ENCODE measurements at places on chromosomes 3 and 15.

DNA sequence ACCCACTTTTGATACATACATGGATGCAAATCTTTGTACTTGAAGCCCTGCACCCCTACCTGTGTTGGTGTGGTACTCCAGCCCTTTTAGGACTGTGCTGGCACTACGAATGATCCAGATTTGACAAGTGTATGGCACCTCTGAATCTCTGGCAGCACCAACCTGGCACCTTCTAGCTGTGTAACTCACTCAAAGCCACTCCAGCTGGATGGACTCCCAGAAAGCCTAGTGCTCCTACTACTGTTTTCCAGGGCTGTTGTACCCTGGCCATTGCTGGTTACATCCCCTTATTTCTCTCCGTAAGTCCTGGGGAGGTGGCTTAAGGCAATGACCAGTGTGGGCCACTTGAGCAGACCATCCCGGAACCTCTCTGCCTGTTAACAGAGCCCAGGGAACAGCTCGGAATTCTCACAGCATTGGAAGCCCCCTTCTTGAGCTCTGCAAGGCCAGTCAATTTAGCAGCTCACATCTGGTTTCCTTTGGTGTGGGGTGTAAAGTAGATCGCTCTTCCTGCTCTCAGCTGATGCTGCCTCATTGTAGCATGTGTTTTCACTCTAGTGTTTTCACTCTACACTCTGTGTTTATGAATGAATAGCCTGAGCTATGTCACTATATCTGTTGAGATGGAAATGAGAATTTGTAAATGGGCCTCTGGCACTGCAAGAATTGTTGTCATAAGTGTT lies 12.2 kb downstream of the CALML4 start:
- no peak for DNase-seq

GRCh38 chr3:45528429-45528828 lies 66.1 kb upstream of the LIMD1 start:
- DNase-seq, result no peak

DNA sequence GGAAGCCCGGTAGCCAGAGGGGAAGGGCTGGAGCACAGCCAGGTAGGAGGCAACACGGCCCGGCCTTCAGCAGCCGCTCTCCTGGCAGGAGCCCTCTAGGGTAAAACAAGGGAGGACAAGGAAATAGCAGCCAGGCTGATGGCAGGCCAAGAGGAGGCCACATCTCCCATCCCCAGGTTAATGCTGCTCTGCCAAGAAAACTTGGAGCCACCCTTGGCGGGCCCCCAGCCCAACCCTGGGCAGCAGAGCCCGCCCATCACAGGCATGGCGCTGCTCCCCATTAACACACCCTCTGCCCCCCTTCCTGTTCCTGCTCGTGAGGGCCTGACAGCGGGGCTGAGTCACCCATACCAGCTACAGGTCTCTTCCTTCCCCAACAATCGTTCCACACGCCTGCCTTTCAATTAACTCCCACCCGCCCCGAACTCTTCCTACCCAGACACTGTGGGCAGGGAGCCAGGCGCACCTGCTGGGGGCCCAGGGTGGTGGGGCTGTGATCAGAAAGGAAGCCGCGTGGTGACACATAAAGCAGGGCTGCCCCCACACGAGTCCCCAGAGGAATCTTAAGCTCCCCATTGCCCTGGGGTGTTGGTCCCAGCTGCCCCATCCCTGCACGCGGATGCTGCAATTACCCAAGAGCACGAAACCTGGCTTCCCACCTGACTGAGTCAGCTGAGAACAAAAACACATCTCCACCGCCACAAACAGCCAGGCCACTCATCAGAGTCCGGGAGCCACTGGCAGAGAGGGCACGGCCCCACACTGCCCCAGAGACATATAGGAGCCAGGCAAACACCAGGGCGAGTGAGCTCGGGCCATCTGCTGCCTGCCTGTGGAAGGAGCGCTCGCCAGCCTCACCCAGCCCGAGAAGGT lies at the start of gene C15orf62:
Gene C15orf62, plus strand, starts transcription at position 707 of the 873 bp plus-strand sequence. CDS start 516 bp downstream, outside the sequence.
- peak; percentile 39 for DNase-seq

DNA sequence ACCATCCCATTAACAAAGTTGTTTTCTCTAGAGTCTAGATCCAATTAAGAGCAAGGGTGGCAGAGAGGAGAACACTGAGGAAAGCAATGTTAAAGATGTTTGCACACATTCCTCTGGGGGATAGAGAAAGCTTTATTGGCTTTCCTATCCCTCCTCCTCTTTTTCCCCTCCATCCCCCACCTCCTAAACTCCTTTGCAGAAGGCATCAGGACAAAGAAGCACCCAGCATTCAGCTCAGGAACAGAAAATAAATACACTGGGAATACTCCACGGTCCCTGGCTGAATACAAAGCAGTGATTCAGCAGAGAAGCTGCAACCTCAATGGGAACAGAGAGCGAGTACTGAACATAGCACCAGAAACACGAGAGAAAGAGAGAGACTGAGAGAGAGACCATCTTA lies 21.9 kb downstream of the LSAMP start:
- no peak for DNase-seq

GRCh38 chr15:93451265-93451664 lies 362.3 kb upstream of the RGMA start:
- no peak for DNase-seq

GRCh38 chr3:89955156-89955555 lies 847.7 kb downstream of the EPHA3 start:
- DNase-seq, result no peak

DNA sequence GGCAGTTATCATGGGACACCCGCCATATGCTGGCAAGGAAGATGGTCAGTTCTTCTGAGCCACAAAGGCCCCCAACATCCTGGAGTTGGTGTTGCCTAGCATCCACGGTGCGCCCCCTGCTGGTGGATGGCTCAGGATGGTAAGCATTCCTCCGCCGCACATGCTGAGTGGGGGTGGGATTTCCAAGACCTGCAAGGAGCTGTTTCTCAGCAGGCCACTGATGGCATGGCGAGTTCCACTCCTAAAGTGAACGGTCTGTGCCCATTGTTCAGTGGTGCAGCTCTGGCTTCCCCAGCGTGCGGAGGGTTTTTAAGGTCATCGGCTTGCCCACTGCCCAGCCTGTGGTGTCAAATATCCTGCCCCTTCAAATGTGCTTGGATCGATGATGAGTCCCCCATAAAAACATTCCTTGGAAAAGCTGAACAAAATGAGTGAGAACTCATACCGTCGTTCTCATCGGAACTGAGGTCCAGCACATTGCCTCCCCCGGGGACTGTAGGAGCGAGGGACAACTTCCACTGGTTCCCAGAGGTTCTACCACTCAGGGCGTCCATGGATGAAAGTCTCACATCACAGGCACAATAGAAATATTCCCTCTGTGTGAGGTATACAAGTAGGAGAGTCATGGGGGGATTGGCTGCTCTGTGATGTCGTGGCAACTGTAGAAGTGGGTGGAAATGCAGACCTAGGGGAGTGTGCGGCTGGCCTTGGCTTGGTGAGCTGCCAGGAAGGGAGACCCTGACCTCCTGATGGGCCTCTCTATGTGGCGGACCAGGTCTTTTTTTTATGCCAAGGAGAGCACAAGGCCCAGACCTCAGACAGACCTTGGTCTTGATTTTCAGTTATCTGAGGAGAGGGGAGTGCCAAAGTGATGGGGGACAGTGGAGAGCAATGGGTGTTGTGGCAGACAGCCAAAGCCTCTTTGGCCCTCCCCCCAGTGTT lies 102.0 kb downstream of the SNRPN start:
- no peak for DNase-seq

DNA sequence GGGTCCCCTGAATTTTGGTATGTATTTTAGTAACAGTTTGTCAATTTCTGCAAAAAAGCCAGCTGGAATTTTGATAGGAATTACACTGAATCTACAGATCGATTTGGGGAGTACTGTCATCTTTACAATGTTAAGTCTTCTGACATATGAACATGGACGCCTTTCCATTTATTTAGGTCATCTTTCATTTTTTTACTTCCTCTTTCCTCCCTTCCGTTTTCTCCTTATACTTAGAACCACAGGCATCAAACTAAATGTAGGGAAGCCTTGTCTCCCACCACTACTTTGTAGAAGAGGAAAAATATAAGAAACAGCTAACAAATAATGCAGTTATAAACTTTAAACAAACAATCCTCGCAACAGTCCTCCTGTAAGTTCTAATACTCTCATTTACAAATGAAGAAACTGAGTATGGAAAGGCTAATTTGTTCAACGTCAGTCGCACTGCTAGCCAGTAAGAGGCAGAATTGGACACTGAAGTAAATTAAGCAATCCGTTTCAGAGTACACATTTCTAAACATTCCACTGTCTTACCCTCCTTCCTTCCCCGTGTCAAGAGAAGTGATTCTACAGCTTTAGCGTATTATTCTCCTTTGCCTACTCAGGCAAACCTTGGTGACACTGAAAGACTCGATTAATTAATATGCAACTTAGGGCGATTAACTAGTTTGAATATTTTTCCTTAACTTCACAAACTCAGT lies 25.6 kb downstream of the RHOA start:
- no peak for DNase-seq

GRCh38 chr15:40087991-40088928 lies 20.4 kb downstream of the BMF start:
- no peak for DNase-seq

GRCh38 chr3:37575284-37575683 lies 286.4 kb upstream of the CTDSPL start:
- DNase-seq, result no peak

DNA sequence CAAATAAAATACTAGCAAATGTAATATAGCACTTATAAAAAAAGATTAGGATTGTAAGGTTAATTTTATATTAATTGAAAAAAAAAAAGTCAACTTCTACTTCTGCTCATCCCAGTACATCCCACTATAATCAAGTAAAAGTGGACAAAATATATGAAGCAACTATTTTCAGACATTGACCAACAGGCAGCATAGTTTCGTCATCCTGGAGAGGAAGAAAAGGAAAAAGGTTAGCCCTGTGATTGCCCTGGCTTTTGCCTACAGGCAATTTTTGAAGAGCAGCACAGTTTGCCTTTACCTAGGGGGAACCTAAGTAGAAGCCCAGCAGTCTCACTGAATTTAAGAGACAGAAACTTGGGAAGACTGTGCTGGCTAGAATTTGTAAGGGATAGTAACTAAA lies 52.2 kb upstream of the ACTC1 start:
- no peak for DNase-seq

DNA sequence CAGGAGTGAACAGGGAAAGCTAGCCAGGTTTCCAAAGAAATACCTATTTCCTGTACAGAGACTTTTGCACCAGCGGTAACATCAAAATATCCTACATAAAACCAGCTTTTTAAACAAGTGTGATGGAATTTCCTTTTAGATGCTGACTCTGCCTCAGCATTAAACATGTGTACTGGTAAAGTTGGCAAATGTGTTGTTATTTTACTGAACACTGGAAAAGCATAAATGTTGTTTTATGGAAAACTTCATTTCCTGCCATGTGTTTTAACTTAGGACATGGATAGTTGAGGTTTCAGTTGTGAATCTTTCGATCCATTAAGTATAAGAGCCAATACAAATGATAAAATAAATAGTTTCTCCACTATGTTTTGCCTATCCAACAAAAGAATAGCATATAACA lies 15.7 kb downstream of the OXNAD1 start:
- no peak for DNase-seq

- DNase-seq, result no peak
Observed at GRCh38 chr3:30720586-30721313, 114.3 kb downstream of the TGFBR2 start.

DNA sequence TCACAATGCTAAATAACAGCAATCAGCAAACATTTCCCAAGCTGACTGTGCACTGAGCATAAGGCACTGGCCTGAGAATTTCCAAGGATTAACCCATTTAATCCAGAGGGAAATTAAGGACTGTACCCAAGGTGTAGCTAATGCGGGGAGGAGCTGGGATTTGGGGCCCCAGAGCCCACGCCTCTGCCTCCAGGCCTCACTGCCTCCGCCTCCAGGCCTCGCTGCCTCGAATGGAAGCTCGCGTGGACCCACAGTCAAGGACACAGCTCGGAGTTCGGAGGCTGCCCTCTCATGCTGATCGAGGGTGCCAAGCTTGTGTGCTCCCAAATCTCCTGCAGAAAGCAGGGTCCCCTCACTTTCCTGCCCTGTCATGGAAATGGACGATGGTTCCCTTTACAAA lies 76.5 kb upstream of the SNRPA1 start:
- DNase-seq, result no peak

Measured in T follicular helper cell (primary cell).